ENCODE measurements at places on chromosomes 13 and 19.

DNA sequence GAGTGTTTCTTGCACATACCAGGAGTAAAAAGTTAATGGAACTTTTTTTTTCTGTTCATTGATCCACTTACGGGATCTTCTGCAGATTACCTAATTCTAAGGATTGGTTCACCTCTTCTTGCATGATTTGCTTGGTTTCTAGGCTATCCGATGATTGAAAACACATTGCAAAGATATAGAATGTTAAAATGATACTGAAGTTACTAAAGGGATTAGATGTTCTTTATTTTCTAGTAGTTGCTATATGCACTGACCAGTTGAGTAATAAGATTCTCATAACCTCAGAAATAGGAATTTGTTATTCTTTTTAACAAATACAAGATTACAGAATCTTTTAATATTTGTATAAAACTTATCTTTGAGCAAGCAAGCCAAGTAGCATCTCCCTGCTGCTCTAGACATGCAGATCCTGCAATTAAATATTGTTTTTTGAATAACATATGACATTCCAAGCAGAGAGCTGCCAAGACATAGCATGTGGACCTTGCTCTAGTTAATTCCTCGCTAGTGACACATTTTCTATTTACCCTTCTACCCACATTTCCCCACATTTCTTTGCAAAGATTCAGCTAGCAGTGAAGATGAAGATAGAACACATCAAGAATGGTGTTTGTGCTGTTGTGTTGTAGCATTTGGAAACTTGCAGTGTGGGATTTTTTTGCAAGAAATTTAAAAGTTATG lies 51.7 kb upstream of the RNF113B start:
- DNase-seq: no peak

GRCh38 chr19:47102346-47103060 lies 11.1 kb downstream of the ZC3H4 start:
- no peak for DNase-seq

- DNase-seq: no peak
Observed at GRCh38 chr13:98664047-98664446, 87.1 kb upstream of the STK24 start.

DNA sequence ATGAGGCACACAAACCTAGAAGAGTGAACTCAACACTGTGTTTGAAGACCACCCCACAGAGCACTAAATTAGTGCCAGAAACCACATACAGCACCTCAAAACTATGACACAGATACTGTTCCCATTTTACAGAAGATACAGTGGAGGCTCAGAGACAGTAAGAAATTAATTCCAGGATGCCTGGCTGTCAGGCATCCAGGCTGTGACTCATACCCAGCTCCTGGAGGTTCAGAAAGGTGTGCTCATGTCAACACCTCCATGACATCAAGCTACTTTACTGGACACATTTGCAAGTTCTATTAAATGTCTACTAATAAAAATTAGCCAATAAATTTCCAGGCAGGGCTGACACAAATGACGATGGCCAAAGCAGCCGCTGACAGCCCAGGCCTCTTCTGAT lies 176.3 kb downstream of the ABCC4 start:
- no peak for DNase-seq

GRCh38 chr13:60355056-60355455 lies 42.0 kb upstream of the TDRD3 start:
- DNase-seq: no peak
